ENCODE measurements at places on chromosomes 2 and 18. TPM values are rescaled to one million over a fixed set of nuclear protein-coding genes. Genes with fewer than 3 reads are reported as not detected.

The ST3GAL5 gene
- total RNA-seq, result 58.3 TPM

The GAREM2 gene
- 3.5 TPM for total RNA-seq

The TEKT4 gene
- not detected for total RNA-seq

The MORN2 gene
- total RNA-seq, result 1.3 TPM

The G6PC2 gene
- total RNA-seq, result not detected

The GKN2 gene
- not detected for total RNA-seq

The IL18RAP gene
- 7.2 TPM for total RNA-seq

GRCh38 chr2:69204654-69205053 is 182.4 kb downstream of the GFPT1 start:
- H3K27me3 ChIP-seq, result peaks cover 20% of the 10 kb centered on the region
- no peak for DNase-seq
- no peak overlapping the region for H3K4me3 ChIP-seq
- no peaks in the 10 kb centered on the region for H3K4me1 ChIP-seq

DNA sequence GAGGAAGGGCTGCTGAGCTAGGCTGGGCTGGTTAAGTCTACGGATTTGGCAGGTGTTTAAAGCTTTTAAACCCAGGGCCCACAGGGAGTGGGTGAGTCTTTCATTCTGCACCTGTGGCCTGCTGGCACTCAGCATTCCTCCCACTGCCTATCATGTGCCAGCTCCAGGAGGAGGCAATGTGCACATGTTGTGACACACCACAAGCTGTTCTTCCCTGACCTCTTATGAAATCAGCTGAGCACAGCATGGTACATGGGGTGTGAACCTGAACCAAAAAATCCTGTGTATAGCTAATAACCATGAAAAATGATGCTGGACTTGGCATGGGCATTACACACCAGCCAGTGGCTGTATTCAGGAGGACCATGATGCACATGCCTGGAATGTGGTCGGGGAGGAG is 297.9 kb upstream of the MMADHC start:
- no peaks in the 10 kb centered on the region for H3K36me3 ChIP-seq
- DNase-seq, result no peak
- no peaks in the 10 kb centered on the region for H3K4me1 ChIP-seq
- no peak overlapping the region for H3K4me3 ChIP-seq
- no peaks in the 10 kb centered on the region for H3K27me3 ChIP-seq

DNA sequence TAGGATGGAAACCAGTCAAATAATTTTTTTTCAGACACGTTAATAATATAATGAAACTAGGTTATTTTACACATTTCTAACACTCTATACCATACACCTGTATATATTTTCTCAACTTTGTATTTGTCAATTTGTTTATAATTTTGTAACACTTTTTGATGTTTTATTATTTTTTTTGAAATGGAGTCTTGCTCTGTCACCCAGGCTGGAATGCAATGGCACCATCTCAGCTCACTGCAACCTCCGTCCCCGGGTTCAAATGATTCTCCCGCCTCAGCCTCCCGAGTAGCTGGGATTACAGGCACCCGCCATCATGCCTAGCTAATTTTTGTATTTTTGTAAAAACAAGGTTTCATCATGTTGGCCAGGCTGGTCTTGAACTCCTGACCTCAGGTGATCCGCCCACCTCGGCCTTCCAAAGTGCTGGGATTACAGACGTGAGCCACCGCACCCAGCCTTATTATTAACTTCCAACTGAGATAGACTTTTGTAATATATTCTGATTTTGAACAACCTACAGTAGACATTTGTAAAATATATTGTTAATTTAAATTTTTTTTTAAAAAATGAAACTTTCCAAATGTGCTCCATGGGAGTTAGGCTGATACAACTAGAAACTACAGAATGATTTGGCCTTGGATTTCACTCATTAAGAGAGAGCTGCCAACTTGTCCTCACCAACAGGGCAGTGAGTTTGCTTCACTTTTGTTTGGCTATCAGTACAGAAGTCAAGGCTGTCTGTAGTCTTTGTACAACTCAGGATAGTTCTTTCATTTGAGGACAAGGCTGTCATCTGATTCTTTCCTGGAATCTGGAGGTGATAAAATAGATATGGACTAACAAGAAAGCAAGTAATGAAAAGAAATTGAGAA is 33.9 kb upstream of the COBLL1 start:
- no peak overlapping the region for H3K27ac ChIP-seq
- H3K36me3 ChIP-seq, result no peaks in the 10 kb centered on the region
- DNase-seq, result no peak
- no peaks in the 10 kb centered on the region for H3K4me1 ChIP-seq
- no peak overlapping the region for H3K4me3 ChIP-seq

- DNase-seq, result no peak
- no peaks in the 10 kb centered on the region for H3K4me1 ChIP-seq
- H3K4me3 ChIP-seq, result no peak overlapping the region
- no peak overlapping the region for H3K27ac ChIP-seq
Measured at GRCh38 chr2:15359716-15360531, 201.2 kb downstream of the NBAS start.

- DNase-seq, result no peak
- H3K36me3 ChIP-seq, result no peaks in the 10 kb centered on the region
- H3K27ac ChIP-seq, result no peak overlapping the region
- H3K4me1 ChIP-seq, result no peaks in the 10 kb centered on the region
- no peak overlapping the region for H3K4me3 ChIP-seq
Measured at GRCh38 chr2:119438128-119438656, 6.5 kb downstream of the TMEM37 start.

GRCh38 chr18:33841221-33841967 is 263.4 kb downstream of the ASXL3 start:
- H3K36me3 ChIP-seq, result no peaks in the 10 kb centered on the region
- DNase-seq, result no peak
- H3K27me3 ChIP-seq, result no peaks in the 10 kb centered on the region
- no peak overlapping the region for H3K27ac ChIP-seq

DNA sequence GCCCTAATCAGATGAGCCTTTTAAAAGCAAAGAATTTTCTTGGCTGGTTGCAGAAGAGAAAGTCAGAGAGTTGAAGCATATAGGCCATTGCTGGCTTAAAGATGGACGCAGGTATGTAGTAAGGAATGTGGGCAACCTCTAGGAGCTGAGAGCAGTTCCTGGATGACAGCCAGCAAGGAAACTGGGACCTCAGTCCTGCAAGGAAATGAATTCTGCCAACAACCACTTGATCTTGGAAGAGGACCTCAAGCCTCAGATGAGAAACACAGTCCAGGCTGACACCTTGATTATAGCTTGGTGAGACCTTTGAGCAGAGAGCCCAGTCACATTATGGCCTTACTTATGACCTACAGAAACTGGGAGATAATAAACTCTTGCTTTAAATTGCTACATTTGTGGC is 15.7 kb downstream of the PHOSPHO2 start:
- H3K27ac ChIP-seq, result no peak overlapping the region

DNA sequence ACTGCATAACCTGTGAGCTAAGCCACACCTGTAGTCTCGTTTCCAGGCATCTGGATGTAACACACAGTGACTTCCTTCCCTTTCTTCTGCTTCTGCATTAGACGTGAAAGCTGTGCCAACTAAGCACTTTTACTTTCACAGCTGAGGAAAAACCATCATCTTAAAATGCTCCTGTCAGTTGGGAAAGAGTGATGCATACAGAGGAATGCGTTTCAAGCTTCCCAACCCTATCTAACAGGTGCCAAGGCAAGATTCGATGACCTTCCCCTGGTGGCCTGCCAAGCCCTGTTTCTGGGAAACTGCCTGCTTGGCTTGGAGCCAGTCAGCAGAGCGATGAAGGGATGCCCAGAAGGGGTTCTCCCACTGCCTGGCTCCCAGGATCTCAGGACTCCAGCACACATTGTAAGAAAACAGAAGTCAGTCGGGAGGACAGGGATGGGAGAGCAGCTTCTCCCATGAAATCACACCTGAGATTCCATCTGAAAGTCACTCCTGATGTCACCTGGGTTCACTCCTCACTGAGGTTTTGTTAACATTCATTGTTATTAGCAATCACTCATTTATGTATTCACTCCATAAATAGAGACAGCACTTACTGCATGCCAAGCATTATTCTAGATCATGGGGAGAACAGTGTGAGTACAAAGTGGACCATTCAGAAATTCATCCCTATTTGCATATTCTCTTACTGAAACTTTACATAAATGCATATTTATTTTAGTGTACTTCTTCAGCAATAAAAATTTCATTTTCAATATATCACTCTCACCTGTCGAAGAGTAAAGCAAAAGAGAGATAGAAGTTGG is 64.1 kb downstream of the DTNA start:
- no peak overlapping the region for H3K4me3 ChIP-seq
- no peak for DNase-seq
- no peak overlapping the region for H3K27ac ChIP-seq
- H3K27me3 ChIP-seq, result no peaks in the 10 kb centered on the region

GRCh38 chr2:66957198-66957597 is 439.9 kb upstream of the ETAA1 start:
- H3K4me3 ChIP-seq, result no peak overlapping the region
- DNase-seq, result no peak
- H3K27ac ChIP-seq, result no peak overlapping the region
- no peaks in the 10 kb centered on the region for H3K27me3 ChIP-seq

DNA sequence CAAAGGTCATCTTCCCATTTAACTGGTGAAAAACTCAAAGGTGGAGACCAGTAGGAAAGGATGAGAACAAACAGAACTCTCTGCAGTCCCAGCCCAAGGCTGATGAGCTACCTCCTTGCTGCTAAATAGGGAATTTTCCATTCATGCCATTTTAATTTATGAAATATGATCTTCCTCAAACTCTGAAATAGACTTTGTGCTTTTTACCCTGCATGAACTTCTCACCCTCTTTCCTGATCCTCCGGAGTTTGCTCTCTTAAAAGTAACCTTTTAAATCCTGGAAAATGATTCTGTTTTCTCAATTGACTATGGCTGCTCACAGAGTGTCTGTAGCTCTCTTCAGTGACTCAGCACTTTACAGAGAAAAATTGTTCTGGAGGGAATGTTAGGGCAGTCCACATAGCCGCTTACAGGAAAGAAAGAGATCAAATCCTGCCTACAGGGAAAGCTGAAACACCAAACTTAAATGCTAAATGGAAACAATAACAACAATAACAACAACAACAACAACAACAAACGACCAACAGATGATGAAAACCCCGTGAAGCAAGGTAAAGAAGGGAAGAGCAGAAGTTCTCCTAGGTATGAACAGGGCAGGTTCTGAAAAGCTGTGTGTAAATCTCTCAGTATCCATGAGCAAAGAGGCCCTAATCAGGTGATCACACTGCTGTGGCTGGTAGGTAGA is 79.8 kb upstream of the SESTD1 start:
- DNase-seq, result no peak
- H3K4me3 ChIP-seq, result no peak overlapping the region
- H3K27me3 ChIP-seq, result no peaks in the 10 kb centered on the region
- no peak overlapping the region for H3K27ac ChIP-seq

DNA sequence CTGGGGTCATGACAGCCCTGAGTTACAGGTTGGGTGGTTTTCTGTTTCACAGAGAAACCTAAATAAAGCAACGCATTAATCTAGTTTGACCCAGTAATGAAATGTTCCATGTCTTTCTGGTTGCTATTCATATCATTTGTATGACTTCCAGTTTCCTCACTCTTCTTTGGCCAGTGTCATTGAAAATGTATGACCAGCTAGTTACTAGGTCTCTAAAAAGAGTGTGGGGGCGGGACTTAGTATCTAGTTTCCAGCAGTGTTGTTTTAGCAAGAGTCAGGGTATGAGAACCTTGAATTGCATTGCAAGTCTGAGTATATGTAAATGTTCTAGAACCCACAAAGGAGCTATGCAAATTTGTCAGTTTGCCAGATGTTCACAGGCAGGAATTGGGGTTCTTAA is 47.7 kb downstream of the SLC9A2 start:
- no peaks in the 10 kb centered on the region for H3K36me3 ChIP-seq
- peaks cover 4% of the 10 kb centered on the region for H3K27me3 ChIP-seq

DNA sequence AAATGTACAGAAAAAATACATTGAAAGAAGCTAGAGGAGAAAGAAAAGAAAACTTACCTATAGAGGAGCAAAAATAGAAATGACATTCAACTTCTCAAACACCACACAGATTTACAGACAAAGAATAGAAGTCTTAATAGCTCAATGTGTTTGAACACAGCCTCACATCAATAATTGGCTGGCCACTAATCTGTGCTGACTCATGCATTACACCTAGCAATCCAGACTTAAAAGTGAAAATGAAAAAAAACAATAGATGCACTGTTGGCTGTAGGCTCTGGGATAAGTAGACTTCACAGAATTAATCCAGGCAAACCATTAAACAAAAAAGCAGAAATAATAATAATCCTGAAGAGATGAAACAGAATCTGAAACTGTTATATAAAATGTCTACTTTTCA is 961.3 kb upstream of the CELF4 start:
- no peaks in the 10 kb centered on the region for H3K36me3 ChIP-seq
- no peaks in the 10 kb centered on the region for H3K27me3 ChIP-seq
- H3K27ac ChIP-seq, result no peak overlapping the region
- H3K4me1 ChIP-seq, result no peaks in the 10 kb centered on the region
- no peak for DNase-seq

DNA sequence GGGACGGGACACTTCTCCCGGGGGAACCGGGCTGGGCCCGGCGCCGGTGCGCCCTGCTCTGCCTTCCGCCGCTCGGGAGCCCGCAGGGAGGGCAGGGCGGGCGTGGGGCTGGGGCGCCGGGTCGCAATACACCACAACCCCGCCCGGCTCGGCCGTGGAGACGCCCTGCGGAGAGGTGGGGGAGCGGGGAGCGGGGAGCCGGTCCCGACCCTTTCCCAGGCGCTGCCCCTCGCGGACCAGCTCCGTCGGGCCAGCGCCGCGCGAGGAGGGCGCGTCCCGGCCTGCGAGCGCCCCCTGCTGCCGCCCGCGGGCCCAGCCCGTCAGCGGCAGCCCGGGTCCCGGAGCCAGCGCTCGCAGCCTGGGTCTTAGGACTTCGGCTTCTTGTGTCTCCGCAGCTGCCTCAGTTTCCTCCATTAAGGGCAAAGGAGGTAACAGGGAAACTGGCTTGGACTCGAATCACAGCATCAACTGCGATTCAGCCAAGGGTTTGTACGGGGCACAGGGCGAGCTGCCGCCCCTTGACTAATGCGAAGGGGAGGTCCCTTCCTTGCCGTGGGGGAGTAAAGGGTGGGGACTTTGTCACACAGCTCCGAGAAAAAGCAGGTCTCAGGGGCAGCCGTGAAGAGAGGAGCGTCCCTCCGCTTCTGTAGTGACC is 635 bp upstream of the ADRA2B start:
- peak; percentile 65 for DNase-seq
- peaks cover 8% of the 10 kb centered on the region for H3K4me1 ChIP-seq
- no peak overlapping the region for H3K27ac ChIP-seq
- no peaks in the 10 kb centered on the region for H3K36me3 ChIP-seq

GRCh38 chr2:12665334-12665733 is 51.4 kb upstream of the TRIB2 start:
- H3K4me1 ChIP-seq, result no peaks in the 10 kb centered on the region
- DNase-seq, result no peak

- H3K4me1 ChIP-seq, result peaks cover 7% of the 10 kb centered on the region
- H3K4me3 ChIP-seq, result no peak overlapping the region
- no peaks in the 10 kb centered on the region for H3K36me3 ChIP-seq
- no peak for DNase-seq
Measured at GRCh38 chr2:240742602-240743095, 51.0 kb downstream of the AQP12A start.

GRCh38 chr2:118929059-118929458 is 12.9 kb upstream of the MARCO start:
- no peak for DNase-seq
- H3K36me3 ChIP-seq, result no peaks in the 10 kb centered on the region
- no peak overlapping the region for H3K4me3 ChIP-seq
- no peaks in the 10 kb centered on the region for H3K27me3 ChIP-seq
- no peaks in the 10 kb centered on the region for H3K4me1 ChIP-seq
- no peak overlapping the region for H3K27ac ChIP-seq

- peak; percentile 68 for DNase-seq
- H3K4me1 ChIP-seq, result peaks cover 37% of the 10 kb centered on the region
- no peaks in the 10 kb centered on the region for H3K36me3 ChIP-seq
- H3K4me3 ChIP-seq, result peak overlapping the region; percentile 87
- H3K27me3 ChIP-seq, result peaks cover 44% of the 10 kb centered on the region
- H3K27ac ChIP-seq, result peak overlapping the region; percentile 34
Measured at GRCh38 chr2:169363560-169364150, 1.3 kb upstream of the LRP2 start.
